ENCODE measurements at places on chromosomes 1 and 21.

GRCh38 chr21:25750085-25750484 lies 15.3 kb downstream of the GABPA start:
- DNase-seq = no peak

- peak; percentile 29 for DNase-seq
These were observed 292.8 kb upstream of the B3GALT2 start for GRCh38 chr1:193479187-193479586.

GRCh38 chr1:242002510-242002909 lies 3.6 kb upstream of the MAP1LC3C start:
- no peak for DNase-seq

DNA sequence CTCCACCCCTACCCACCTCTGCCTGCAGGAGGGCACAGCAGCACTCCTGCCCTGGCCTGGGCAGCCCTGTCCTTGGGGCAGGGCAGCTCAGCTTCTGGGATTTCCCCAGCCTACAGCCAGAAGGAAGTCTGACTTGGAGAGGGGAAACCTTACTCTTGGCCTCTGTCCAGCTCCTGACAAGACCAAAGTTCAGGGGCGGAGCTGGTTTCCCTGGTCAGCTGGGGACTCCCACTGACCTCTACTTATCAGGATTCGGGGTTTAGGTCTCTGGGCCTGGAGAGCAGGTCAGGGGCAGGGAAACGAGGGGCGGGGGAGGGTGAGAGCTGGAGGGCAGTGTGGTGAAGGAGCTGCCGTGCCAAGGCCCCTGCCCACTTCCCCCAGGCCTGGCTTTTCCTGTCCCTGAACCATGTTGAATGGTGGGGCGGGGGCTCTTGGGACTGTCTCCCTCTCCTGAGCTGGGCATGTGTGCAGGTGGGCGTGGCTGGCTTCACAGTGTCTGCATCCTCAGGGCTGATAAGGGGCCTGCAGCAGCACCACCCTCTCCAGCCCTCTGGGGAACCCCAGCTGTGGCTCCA lies 16.8 kb upstream of the ETV3 start:
- peak; percentile 83 for DNase-seq

- DNase-seq = no peak
These were observed 25.1 kb downstream of the PRDM16 start for GRCh38 chr1:3093898-3094626.

GRCh38 chr21:46560568-46561444 lies 44.1 kb downstream of the S100B start:
- no peak for DNase-seq

- DNase-seq = no peak
These were observed 25.3 kb downstream of the MPZL1 start for GRCh38 chr1:167746988-167747655.

DNA sequence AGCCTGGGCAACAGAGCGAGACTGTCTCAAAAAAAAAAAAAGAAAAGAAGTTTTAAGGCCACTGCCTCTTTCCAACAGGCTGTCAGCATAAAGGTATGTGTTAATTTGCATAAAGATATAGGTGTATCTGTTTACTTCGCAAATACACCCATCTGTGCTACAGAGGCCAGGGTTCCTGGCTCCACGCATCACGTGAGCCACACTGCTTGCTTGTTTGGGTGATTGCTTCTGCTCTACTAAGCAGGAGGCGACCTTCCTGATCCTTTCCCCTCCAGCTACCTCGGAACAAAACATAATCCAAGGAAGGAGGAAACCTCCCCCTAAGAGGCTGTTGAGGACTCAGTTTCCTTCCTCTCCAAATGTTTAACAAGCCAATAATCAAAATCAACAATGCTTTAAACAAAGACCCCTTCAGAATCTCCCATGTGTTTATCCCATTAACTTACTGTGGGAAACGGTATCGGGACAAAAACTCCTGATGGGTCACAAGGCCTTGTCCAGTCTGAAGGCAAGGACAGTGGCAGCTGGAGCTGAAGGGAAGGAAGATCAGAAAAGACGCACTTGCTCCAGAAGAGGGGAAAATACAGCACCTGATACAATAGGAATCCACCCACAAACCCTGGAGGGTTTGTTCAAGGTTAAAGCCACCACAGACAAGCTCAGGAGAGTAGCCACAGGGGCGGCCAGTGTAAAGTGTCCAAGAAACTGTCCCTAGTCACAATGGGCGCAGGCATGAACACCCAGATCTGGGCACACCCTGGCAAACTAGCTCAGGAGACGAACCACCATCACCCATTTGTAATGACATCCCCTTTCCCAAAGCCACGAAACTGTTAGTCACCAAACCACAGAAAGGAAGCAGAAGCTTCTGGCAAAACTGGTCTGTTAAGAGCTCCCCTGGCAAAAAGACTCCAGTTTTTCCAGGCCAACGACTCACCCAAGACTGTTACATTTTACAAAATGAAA lies 17.2 kb downstream of the CTNNBIP1 start:
- no peak for DNase-seq

- DNase-seq = no peak
These were observed 11.9 kb upstream of the GPX7 start for GRCh38 chr1:52590266-52590665.

GRCh38 chr1:117569856-117570255 lies 36.0 kb upstream of the TENT5C start:
- DNase-seq = no peak

- DNase-seq = no peak
These were observed 1.3 kb upstream of the SLC6A17 start for GRCh38 chr1:110148961-110149360.

GRCh38 chr21:14870853-14871149 lies 194.0 kb downstream of the NRIP1 start:
- no peak for DNase-seq

DNA sequence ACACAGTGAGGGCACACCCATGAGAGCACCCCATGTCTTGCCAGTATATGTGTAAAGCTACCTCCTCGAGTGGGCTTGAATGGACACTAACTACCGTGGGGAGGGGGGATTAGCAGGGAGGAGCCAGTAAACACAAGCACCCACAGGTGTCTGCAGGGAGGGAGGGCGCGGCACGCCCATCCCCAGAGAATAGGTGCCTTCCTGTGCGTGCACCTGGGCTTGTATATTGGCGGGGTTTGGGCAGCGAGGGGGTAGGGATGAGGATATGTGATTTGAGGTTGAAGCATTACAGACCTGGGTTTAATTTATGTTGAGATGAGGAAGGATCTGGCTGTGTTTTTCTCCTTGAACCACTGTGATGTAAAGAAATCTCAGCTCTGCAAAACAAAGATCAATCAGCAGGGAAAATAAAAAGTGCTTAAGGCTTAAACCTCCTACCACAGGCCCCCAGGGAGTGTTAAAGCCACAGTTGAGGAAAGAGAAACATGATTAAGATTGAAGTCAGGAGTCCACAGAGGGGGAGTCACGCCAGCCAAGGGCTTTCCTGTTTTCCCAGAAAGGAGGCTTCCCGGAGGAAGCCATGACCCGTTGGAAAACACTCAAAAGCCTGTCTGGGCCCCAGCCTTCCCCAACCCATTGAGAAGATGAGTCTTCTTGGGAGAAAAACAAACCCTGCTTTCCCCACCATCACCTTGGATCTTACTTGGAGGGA lies 80.0 kb downstream of the CAMK2N1 start:
- DNase-seq = no peak

- no peak for DNase-seq
These were observed 15.0 kb upstream of the H3-3A start for GRCh38 chr1:226047495-226047894.

DNA sequence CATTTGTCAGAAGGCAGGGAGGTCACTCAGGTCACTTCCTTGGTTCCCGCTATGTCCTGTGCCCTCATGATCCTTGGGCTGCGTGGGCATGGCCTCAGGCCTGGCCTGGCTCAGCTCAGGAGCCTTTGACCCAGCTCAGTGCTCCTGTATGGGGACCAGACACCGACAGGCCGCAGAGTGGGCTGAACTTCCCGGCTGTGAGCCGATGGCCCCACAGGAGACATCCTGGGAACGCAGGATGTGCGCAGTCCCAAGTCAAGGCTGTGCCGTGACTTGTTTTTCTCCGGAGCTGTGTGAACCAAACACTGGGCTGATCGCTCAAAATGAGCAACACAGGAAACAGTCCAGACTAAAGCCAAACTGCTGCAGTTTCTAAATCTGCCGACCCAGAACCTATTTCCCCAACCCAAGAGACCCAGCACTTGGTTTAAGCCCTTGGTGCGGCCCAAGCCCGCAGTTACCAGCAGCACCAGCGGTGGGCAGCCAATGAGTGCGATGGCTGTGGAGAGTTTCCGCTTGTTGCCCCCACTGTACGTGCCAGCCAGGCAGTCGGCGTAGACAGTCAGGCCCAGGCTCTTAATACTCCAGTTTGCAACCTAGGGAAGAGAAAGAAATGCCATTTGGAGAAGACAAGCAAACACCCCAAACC lies 92.3 kb upstream of the GCLM start:
- no peak for DNase-seq

GRCh38 chr21:32181457-32181856 lies 97.4 kb downstream of the MIS18A start:
- no peak for DNase-seq

GRCh38 chr21:31220575-31220974 lies 123.5 kb downstream of the TIAM1 start:
- DNase-seq = no peak

- no peak for DNase-seq
These were observed 717.2 kb downstream of the NCAM2 start for GRCh38 chr21:21715266-21715969.

GRCh38 chr1:212539737-212540430 lies 68.7 kb upstream of the ATF3 start:
- no peak for DNase-seq

- no peak for DNase-seq
These were observed 21.8 kb downstream of the KDM4A start for GRCh38 chr1:43671626-43672330.

- DNase-seq = no peak
These were observed 14.3 kb downstream of the BTG3 start for GRCh38 chr21:17598437-17598836.

GRCh38 chr1:201718346-201719202 lies 110.4 kb upstream of the IPO9 start:
- no peak for DNase-seq

All from large intestine (tissue), 12 donors.